Dermis microvascular lymphatic vessel endothelial cell (primary cell): ENCODE measurements at places on chromosomes 12 and 14. TPM values are rescaled to one million over a fixed set of nuclear protein-coding genes. Genes with fewer than 3 reads are reported as not detected.

Gene TSPAN11
- 9.1 and 29.3 TPM in 2 replicates for total RNA-seq

Gene AACS
- total RNA-seq, result 22.8 and 25.4 TPM in 2 replicates

Gene ANKRD9
- 3.7 and 8.3 TPM in 2 replicates for total RNA-seq

Gene HEATR5A
- total RNA-seq, result 28.8 and 29.0 TPM in 2 replicates

Gene LRRC9
- total RNA-seq, result not detected in 2 replicates

Gene CCDC197
- not detected in 2 replicates for total RNA-seq

Gene PTPRQ
- not detected in 2 replicates for total RNA-seq

Gene OVCH1
- total RNA-seq, result under 0.01 TPM in 1 of 2 replicates, not detected in the other

Gene GYS2
- not detected in 2 replicates for total RNA-seq

Gene MMP14
- total RNA-seq, result 74.8 and 81.0 TPM in 2 replicates

Gene GDF3
- 0.51 and 1.0 TPM in 2 replicates for total RNA-seq

Gene GUCY2C
- total RNA-seq, result not detected in 2 replicates

Gene CELA1
- total RNA-seq, result not detected in 2 replicates

Gene SPX
- not detected in 2 replicates for total RNA-seq

Gene TMEM229B
- total RNA-seq, result 0.64 and 1.1 TPM in 2 replicates

Gene LTB4R2
- total RNA-seq, result 2.1 and 3.2 TPM in 2 replicates

Gene TPPP2
- total RNA-seq, result not detected in 2 replicates

Gene RPS6KL1
- total RNA-seq, result 5.6 and 6.6 TPM in 2 replicates

Gene RNASE7
- total RNA-seq, result not detected in 2 replicates

Gene PTPN11
- total RNA-seq, result 60.1 and 60.6 TPM in 2 replicates

Gene RAPGEF3
- 10.4 and 13.5 TPM in 2 replicates for total RNA-seq

Gene TBX3
- 0.89 and 1.4 TPM in 2 replicates for total RNA-seq

Gene RTL1
- not detected in 2 replicates for total RNA-seq

Gene HOXC12
- total RNA-seq, result not detected in 2 replicates

Gene ZNF268
- total RNA-seq, result 22.3 and 34.5 TPM in 2 replicates

Gene CMA1
- not detected in 2 replicates for total RNA-seq

Gene SIX1
- total RNA-seq, result under 0.01 TPM in 1 of 2 replicates, not detected in the other

Gene CSAD
- total RNA-seq, result 2.6 and 5.1 TPM in 2 replicates

Gene KRT75
- total RNA-seq, result not detected in 2 replicates
